ENCODE measurements at places on chromosomes 7 and 10.

DNA sequence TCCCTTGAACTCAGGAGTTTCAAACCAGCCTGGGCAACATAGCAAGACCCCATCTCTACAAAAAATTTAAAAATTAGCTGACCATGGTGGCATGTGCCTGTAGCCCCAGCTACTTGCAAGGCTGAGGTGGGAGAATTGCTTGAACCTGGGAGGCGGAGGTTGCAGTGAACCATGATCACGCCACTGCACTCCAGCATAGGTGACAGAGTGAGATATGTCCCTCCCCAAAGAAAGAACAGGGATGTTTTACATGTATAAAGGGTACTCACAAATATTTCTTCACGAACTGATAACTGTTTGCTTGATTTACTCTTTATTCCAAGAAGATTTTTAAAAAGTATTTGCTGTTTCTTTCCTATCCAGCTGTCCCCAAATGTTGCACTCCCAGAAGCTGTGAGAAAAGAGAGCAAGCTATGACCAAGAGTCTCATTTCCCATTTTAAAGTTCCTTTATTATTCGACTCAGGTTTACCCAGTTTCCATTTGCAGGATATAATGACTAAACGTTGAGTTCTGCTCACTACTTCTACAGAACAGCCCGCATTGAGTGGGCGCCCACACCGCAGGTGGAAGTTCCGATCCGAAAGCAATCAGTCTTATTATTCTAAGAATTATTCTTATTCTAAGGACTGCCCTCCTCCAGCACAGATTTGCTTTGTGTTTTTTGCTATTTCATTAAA lies 90.7 kb downstream of the APBB1IP start:
- DNase-seq: no peak

- DNase-seq: no peak
Measured at GRCh38 chr10:73366381-73367298, 8.0 kb upstream of the CFAP70 start.

- DNase-seq: no peak
Measured at GRCh38 chr7:12670743-12671520, 16.5 kb upstream of the ARL4A start.

GRCh38 chr7:142889816-142890215 lies 4.3 kb upstream of the TRPV6 start:
- no peak for DNase-seq

Measured in epithelial cell of prostate (primary cell).